ENCODE measurements at places on chromosomes 5 and 9.

- no peak for DNase-seq
Observed at GRCh38 chr5:158413122-158413680, 554.3 kb upstream of the CLINT1 start.

DNA sequence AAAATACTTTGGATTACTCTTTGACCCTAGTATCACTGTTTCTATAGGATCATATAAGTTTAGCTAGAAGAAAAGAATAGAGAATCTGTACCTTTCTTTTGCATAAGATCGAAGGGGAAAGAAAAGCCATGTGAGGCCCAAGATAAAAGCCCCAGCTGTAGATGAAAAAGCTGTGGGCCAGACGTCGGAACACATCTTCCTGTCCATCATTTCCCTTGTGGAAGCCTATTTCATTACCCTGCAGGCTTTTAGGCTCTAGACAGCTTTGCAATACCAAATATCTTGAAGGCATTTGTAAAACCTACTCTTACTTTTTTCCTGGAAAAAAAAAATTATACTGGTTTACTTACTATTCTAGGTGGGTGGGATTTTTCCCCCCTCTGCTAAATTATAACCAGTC is 10.0 kb downstream of the PALM2AKAP2 start:
- no peak for DNase-seq

GRCh38 chr5:104186100-104186499 is 623.5 kb upstream of the NUDT12 start:
- no peak for DNase-seq

DNA sequence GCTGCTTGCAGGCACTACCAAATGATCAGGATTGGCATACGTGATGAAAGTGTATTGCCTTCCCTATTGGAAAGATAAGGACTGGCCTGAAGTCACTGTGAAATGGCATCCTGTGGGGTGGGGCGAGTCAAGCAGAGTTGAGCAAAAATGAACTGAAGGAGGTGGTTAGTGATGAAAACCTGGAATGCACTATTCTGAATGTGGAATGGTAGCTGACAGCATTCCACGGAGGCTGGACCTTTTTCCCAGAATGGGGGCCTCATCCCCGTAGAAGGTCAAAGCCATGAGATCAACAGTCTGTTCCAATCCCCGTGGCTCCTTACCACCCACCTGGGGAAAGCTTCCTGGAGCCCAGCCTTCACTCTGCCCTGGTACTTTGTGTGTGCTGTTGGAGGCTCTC is 37.7 kb downstream of the ASS1 start:
- DNase-seq: no peak

DNA sequence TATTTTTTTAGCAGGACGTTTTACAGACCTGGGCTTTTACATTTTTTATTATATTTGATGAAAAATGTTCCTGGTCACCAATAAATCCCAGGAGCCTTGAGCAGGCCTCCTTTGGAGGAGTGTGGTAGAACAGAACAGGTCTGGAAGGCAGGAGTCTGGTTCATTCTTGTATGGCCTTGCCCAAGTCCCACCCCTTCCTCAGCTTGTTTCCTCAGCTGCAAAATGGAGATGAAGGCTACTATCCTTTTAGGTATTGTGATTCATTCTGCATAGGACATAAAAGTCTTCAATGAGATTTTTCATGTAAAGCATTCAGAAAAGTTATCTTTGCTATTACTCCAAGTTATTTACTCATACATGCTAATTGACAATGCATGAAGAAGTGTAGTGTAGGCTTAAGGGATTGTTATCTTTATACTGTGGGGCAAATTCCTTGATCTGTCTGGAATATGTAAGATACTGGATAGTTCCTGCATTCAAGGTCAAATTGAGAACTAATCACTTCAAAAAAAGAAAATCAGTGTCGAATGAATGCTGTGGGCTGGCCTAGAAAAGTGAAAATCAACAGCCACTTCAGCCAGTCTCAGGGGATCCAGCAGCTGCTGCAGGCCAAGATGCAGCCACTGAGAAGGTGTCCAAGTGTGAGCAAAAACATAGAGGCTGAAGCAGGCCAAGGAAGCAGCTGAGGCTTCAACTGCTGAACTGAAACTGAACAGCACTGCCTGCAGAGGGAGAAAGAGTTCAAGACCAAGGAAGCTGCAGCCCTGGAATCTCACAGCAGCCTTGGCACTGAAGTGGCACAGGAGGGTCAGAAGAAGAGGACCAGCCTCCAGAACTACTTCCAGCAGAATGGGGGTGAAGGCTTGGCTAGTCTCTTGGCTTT is 15.5 kb upstream of the SLC36A3 start:
- DNase-seq: no peak

DNA sequence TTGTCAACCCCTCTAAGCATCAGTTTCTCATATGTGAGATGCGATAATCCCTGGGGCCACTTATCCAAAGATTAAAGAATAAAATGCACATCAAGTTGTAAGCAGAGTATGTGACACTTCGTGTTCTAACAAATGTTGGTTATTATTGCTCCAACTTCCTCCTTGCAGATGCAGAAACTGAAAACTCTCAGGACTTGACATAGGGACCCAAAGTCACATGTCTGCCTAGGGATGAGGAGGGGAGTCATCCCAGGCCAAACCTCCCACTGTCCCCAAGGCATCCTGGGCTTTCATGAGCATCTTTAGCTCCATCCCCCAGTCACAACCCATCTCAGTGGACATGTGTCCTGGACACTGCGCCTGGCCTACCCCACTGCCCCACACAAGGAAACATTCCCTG is 27.5 kb upstream of the SYK start:
- no peak for DNase-seq

GRCh38 chr9:22103685-22104575 is 94.8 kb upstream of the CDKN2B start:
- DNase-seq: no peak

DNA sequence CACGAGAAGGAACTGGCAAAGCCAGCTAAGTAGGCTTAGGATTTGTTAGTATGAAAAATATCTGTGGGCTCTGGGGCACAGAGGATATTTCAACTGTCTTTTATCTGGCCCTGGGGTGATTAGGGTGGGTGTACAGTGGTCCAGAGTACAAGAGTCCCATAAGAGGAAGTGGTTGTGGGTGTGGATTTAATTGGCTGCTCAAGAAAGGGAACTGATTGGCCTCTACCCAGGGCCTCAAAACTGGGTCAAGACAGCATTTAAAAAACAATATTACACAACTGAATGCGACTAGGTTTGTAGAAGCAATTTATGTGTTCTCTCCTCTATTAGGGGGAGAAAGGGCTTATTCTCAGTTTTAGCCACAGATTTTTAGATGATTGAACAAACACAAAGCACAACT is 1353.4 kb upstream of the WWC1 start:
- no peak for DNase-seq

GRCh38 chr9:22240619-22241018 is 206.0 kb upstream of the DMRTA1 start:
- DNase-seq: no peak

DNA sequence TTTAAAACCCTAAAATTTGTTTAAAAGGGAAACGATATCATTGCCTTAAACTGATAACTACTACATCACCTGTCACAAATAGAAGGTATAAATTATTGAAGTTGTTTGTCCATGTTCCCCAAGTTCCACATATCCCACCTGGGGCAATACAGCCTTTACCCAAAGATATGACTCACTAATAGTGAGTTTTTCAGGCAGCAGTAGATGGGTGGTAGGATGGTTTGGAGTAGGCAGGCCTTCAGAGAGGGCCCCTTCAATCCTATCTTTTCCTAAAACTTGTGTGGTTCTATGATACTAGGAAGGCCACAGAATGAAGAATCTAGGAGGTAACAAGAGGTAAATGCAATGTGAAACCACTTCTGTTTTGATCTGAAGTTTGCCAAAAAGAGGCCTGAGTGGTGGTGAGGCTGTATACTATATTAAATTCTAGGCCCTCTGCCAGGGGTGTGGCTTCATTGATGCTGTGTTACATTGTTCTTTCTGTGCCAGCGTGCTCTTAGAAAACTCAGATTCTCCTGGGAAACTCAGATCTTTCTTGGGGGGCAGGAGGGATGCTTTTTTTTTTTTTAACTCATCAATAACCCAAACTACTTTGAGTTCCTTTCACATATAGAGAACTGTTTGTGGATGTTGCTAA is 7.2 kb downstream of the CYSTM1 start:
- DNase-seq: no peak

DNA sequence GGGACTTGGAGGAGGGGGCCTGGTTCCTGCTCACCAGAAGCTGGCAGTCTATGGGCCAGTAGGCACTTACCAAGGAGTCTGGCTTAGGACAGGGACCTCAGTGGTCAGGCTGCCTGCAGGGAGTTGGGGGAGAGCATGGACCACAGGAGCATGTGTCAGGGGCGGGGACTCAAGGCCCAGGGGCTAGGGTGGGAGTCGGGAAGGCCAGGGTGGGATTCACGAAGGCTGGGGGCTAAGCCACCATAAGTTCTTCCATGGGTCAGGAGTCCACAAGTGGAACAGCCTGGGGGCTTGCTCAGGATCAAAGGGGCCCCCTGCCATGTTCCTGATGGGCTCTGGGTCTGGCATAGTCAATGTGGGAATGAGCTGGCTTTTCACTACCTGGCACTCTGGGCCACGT is 11.5 kb upstream of the SLC25A48 start:
- DNase-seq: no peak

DNA sequence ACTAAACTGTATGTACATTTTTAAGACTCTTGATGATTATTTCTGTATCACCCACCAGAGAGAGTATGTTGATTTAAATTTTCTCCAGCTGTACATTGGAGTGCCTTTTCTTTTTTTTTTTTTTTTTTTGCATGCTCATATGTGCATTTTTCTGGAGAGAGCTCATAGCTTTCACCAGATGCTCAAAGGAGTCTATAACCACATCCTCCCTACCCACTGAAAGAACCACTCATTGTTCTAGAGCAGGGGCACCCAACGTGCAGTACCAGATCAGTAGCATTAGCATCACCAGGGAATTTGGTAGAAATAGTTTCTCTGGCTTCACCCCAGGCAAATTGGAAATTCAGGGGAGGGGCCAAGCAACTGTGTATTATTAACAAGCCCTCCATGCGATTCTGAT is 53.9 kb upstream of the TMEM171 start:
- no peak for DNase-seq

- no peak for DNase-seq
Observed at GRCh38 chr5:132389585-132390286, 20.2 kb downstream of the SLC22A5 start.

DNA sequence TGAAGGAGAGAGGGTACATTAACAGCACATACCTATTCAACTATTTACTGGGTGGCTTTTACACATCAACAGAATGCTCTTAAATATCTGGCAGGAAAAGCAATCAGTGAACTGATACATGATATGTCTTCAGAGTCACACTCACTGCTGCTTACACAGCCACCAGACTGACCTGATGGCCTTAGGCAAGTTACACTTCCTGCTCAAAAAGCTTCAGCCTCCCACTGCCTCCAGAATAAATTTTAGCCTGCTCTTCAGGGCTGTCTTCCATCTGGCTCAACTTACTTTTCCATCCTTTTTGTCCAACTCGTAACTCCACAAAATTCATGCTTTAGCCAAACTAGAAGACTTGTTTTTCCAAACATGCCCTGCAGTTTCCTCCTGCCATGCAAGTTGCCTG is 10.7 kb downstream of the LOX start:
- DNase-seq: no peak

GRCh38 chr9:111944241-111944866 is 47.7 kb downstream of the UGCG start:
- no peak for DNase-seq

DNA sequence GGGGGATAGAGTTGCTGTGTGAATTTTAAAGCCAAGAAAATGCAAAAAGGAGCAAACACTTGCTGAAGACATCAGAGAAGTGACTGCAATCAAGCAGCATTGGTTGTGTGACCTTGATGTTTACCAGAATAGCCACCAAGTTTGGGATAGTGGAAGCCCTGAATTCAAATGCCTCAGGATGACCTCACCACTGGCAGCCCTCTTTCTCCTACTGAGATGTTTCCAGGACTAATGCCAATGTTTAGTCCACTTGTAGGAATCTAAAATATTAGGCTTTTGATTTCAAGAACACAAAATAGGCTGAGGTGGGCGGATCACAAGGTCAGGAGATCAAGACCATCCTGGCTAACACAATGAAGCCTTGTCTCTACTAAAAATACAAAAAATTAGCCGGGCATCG is 112.2 kb upstream of the NUDT12 start:
- no peak for DNase-seq

DNA sequence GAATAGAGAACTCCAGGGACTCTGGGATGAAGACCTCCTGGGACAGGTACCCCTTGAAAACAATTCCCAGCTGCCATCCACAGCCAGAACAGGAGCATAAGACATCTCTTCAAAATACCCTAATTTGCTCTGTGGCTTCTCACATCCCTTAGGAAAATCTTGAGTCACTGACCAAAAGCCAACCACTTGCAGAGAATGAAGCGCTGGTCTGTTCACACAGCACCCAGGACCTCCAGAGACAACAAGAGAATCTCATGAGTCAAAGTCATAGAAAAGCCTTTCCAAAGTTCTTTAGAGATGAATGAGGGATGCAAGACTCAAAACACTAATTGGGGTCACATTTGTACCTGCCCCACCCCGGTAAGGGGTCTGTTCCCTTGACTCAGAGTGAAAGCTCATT is 210.6 kb downstream of the SEMA5A start:
- DNase-seq: no peak

GRCh38 chr5:159071382-159071781 is 28.3 kb downstream of the EBF1 start:
- DNase-seq: no peak

All from stimulated activated CD8-positive, alpha-beta memory T cell treated with anti-CD3 and anti-CD28 coated beads, Interleukin-12 subunit alpha, Interleukin-12 subunit beta, amount 100 ng/mL, for 1 hour (primary cell).